ENCODE measurements at places on chromosomes 7 and 10.

DNA sequence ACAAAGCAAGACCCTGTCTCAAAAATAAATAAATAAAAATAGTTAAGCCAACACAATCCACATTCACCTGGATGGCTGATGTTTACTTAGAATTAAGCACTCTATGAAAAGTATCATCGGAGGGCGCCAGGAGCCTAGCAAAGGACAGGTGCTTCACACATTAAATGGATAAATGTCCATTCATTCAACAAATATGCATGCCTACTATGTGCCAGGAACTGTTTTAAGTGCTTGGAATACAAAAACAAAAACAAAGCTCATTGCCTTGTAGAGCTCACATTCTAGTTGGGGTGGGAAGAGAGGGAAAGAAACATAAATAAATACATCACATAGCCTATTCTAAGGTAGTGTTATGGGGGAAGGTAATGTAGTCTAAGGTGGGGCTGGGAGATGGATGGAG lies 4.1 kb downstream of the BAIAP2L1 start:
- DNase-seq, result no peak

DNA sequence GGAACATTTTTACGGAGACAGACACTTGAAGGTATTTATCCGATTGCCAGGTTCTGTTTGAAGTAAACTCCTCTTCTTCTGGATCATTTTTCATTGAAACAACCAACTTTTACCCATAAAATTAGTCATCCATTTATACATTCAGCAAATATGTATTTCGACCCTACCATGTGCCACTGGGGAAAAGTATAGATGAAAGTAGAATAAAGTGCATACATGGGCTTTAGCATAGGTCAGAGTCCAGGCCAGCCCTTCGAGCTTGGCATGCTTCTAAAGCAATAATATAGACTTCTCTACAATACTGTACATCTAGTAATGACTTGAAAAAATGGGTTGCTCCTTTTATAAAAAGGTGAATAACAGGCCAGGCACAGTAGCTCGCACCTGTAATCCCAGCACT lies 10.1 kb downstream of the SLC25A16 start:
- no peak for DNase-seq

- DNase-seq, result no peak
Measured at GRCh38 chr10:17005621-17006566, 123.7 kb downstream of the CUBN start.

- DNase-seq, result peak; percentile 19
Measured at GRCh38 chr7:33062023-33062781, at the start of gene NT5C3A. NT5C3A (minus strand) TSS chr7:33062776; CDS start chr7:33062705, 71 bp downstream.

- DNase-seq, result no peak
Measured at GRCh38 chr10:18549105-18549504, 102.3 kb downstream of the NSUN6 start.

DNA sequence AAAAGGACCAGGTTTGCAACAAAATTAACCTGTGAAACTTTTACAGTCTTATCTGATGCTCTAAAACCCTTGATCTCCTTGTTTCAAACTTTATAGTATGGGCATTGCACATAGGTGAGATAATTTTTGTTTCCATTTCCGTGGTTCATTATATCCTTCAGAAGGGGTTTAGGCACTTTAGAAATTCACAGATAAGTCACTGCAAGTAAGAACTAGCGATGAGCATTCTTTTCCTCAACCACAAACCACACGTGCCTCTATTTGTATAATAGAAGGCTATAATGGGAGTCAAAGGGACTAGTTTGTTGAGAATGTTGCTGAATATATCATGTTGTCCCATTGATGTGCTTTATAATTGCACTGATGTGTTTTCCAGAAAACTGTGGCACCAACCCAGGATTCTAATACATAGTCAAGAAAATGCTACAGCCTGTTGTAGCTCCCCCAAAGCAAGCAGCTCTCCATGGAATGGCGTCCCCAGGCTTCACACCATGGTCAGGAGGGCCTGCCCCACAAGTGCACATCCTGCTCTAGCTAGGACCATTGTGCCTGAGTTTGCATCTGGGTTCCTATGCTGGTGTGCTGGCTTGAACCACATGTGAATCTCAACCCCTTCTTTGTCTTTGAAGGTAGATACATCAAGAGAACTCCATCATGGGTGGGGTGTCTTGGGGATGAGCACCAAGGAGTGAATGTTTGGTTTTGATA lies 14.0 kb upstream of the ATXN7L1 start:
- DNase-seq, result peak; percentile 40

DNA sequence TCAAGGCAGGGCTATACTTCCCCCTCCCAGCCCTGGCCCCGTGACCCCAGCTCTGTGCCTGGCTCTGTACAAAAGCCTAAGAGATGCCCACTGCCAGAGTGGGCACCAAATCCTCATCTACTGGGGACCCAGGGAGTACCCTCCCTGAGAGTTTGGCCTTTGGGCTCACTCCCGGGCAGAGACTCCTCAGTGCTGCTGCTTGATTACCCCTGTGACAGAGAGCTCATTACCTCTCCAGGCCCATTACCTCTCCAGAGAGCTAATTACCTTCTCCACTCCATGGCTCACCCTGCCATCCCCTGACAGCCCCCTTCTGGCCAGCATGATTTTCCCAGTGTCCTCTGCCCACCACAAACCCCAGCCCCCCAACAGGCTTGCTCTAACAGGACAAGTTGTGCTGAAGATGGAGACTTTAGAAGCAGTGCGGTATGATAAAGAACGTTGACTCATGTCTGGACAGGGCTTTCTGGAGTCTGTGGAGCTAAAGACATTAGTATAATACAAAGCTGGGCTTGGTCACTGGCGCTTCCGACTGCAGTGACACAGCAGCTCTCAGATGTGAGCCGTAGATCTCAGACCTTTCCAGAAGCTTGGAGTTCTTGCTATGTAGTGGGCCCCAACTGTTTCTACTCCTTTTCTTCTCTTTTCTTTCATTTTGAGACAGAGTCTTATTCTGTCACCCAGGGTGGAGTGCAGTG lies 111.3 kb upstream of the KCTD7 start:
- no peak for DNase-seq

- no peak for DNase-seq
Measured at GRCh38 chr7:77252506-77252905, 52.9 kb upstream of the FGL2 start.

GRCh38 chr7:125195156-125195555 lies 265.5 kb upstream of the POT1 start:
- DNase-seq, result no peak

- no peak for DNase-seq
Measured at GRCh38 chr7:51428217-51428887, 111.7 kb upstream of the COBL start.

GRCh38 chr7:11784769-11785536 lies 47.0 kb downstream of the THSD7A start:
- DNase-seq, result no peak

DNA sequence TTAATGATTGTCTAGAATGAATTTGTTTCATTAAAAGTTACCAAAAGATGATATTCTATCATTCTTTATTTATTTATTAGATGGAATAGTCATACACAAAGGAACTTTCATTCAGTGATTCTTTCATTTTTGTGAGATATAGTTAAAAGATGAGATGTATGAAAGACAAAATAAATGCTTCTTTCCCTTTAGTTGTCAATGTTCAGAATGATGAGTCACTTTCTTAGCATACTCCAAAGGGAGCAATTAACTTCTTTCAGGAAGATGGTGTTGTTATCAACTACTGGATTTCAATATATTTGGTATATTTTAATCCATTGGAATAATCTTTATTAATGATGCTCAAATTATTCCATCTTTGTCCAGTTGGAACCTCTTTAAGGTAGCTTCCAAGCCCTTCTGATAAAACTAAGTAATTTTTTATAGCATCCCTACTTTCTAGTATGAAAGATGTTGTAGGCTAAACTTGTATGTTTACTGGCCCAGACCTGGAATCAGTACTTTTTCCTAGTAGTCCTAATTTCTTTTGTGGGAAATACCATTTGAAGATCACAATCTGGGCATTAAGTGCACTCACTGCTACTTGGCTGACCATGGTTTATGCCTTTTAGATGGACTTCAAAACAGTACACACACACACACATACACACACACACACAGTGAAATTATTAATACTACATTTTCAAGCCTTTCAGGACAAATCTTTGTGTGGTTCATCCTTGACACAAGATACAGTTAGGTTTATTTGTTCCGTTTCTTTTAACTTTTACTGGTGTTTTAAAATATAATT lies 2.5 kb downstream of the GIMAP7 start:
- no peak for DNase-seq

GRCh38 chr10:76136961-76137360 lies 705.5 kb downstream of the LRMDA start:
- no peak for DNase-seq

GRCh38 chr7:106177738-106178592 lies 65.9 kb upstream of the SYPL1 start:
- DNase-seq, result no peak

- DNase-seq, result no peak
Measured at GRCh38 chr7:53015463-53015862, 20.0 kb upstream of the POM121L12 start.

DNA sequence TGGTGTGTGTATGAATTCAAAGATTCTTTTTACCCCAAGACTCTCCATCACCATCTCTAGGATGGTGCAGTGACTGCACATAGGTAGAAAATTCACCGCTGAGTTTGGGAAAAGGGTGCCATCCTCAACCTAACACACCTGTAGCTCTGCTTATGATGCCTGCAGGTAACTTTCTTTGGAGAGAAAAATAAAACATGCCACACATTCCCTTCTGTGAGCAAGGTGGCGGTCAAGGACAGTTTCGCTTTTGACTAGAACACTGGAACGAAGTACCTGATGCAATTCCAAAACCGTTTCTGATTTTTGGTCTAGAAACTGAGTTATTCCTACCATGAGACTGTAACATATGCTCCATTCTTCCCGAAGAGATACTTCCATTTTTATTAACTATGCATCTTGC lies 205.6 kb downstream of the FGFR2 start:
- DNase-seq, result no peak

DNA sequence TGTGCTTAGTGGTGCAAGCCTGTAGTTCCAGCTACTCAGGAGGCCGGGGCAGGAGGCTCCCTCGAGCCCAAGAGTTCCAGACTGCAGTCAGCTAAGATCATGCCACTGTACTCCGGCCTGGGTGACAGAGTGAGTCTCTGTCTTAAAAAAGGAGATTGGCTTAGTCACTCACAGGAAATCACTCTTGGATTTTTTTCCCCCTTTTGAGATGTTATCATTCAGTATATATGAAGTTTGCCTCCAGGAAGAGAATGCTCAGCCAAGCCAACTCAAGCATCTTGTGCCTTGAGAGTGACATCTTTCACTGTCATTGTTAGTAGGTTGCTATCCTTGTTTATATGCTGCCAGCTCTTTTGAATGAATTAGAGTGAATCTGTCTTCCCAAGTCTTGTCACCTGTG lies 28.0 kb downstream of the NIPSNAP2 start:
- DNase-seq, result no peak

DNA sequence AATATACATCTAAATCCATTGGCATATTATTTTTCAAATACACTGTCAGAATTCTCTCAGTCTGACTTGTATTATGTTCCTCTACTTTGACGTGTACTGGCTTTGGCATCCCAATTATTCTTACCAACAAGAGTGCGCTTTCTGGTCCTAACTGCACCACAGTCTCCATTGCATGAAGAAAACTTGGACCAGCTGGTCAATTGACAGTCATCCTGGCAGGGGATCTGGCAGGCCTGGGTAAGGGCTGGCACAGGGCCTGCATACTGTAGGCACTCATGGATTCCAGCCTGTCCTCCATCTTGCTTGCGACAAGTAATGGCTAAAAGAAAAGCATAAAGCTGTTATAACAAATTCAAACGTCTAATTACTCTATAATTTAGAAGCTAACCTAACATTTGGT lies 384.9 kb downstream of the THSD7A start:
- no peak for DNase-seq

DNA sequence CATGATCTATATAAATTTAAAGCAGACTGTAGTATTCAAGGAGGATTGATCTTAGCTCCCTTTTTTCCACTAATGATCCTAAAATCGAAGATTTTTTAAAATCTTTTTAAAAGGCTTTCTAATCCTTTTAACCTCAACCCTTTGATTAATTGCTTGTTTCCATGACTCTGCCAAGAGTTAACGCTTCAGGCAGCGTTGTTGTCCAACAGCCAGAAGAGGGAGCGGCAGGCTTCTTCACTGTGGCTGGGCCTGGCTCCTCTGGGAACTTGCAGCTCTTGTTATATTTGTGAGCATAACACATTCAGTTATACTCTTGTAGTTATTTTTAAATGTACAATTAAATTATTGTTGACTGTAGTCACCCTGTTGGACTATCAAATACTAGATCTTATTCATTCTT lies 26.3 kb downstream of the CRCP start:
- DNase-seq, result no peak

GRCh38 chr7:18859318-18859717 lies 258.1 kb downstream of the TWIST1 start:
- DNase-seq, result no peak

GRCh38 chr10:108003061-108003460 lies 838.6 kb upstream of the SORCS1 start:
- no peak for DNase-seq

DNA sequence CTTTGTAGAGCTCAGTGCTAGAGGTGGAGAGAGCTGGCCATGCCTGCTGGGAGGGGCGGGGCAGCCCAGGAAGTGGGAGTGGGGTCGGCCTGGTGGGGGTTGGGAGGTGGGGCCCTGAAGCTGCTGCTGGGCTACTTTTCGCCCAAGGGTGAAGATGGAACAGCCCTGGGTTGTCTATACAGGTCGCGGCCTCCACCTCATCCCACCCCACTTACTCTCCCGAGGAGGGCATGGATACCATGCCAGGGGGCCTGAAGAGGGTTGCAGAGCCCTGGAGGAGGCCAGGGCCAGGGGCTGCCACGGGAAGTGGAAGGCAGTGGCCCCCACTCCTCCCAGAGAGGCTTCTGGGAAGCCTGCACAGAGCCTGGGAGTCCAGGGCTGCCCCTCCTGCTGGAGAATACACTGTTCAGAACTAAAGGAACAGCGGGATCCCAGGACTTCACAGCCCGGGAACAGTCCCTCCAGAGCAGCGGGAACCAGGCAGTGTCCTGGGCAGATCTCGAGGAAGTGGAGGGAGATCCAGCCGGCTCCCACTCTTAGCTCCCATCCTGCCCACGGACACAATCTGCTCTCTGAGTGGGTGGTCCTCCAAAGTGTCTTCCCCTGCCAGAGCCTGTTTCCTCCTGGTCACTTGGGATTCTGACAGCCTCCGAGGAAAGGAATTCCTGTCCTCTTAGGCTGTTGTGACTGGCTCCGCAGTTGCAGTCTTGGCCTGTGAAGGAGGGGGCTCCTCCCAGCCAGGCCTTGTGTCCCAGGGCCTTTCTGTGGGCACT lies 23.5 kb downstream of the MAT1A start:
- DNase-seq, result no peak

DNA sequence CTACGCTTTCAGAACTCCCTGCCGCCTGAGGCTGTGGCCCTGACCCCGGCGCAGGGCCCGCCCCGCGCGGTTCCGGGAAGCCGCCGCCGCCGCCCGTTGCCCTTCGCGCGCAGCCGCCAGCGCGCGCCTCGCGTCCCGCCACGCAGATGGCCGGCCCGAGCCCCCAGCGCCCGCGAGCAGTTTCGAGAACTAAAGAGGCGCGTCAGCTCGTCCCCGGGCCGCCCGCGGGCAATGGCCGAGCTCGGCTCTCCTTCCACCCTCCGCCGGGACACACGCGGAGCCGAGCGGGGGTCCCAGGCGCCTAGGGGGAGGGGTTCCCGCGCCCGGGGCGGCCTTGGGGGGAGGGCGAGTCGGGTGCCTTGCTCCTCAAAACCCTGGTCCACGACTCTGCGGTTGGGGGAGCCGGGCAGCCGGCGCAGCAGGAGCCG lies 1.8 kb downstream of the HNRNPF start:
- no peak for DNase-seq

GRCh38 chr7:42319631-42320030 lies 82.6 kb upstream of the GLI3 start:
- no peak for DNase-seq

- no peak for DNase-seq
Measured at GRCh38 chr10:94626476-94626875, 57.1 kb upstream of the CYP2C18 start.

All from stimulated activated CD4-positive, alpha-beta T cell treated with anti-CD3 and anti-CD28 coated beads, Interleukin-12 subunit alpha, Interleukin-12 subunit beta, amount 100 ng/mL, for 24 hours (primary cell).